ENCODE measurements at places on chromosomes 12 and 14.

DNA sequence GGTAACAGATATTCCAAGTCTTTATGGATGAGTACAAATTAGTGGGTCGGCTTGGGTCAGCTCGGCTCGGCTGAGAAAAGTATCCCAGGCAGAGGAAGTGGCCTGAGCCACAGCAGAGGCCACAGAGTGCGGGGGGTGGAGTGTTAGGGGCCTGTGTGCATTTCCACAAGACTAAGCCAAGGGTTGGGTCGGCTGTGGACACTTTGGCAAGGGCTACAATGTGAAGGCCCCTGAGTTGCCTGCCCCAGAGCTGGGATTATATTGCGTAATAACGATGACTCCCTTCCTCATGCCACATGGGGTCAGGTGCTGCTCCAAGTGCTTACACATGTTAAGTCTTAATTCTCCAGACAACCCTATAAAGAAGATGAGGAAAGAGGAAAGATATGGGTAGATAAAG lies 11.4 kb downstream of the EVL start:
- DNase-seq: no peak

DNA sequence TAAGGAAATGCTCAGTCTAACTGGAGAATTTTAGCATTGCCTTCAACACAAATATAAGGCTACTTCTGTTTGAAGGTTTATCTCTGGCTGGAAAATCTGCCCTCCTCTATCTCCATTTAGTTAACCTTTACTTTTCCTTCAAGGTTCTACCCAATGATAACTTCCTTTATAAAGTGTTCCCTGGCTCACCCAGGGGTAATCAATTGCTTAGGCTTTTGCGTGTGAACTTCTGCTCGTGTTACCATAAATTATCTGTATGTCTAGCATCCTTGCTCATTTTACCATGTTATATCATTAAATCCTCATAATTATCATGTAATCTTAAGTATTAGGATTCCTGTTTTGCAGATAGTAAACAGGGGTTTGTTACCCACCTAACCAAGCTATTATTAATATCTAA lies 114.3 kb upstream of the FGD4 start:
- DNase-seq: no peak

DNA sequence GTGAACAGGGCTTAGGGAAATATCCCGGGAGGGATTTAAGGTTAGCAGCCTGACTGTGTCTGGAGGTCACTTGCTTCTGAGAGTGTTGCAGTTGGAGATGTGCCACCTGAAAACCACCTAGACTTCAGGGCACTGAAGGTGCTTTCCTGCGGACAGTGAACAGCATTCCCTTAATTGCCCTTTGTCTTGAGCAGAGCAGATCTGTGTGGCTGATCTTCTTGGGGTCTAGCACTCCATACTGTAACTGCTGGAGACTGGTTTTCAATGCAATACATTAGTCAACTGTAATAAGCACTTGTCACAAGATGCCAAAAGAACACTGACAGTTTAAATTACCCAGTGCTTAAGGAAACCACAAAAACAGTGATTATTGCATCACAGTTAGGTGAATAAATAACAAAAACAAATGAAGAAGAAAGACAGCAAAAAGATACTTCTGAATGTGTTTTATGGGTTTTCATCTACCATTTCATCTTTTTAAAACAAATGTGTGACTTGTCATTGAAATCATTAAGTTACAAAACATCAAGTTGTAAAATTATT lies 111.8 kb downstream of the PRIMA1 start:
- no peak for DNase-seq

- no peak for DNase-seq
Observed at GRCh38 chr12:62899568-62900390, 35.2 kb downstream of the PPM1H start.

DNA sequence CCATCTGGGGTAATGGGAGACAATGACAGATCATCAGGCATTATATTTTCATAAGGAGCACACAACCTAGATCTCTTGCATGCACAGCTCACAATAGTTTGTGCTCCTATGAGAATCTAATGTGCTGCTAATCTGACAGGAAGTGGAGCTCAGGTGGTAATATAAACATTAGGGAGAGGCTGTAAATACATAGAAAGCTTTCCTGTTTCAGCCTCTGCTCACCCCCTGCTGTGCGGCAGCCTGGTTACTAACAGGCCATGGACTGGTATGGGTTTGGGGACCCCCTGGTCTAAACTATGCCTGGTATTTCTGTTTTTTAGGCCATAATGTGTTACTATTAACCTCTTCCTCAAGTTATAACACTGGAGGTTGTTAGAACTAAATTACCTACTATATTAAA lies 1373.7 kb downstream of the LRFN5 start:
- no peak for DNase-seq

DNA sequence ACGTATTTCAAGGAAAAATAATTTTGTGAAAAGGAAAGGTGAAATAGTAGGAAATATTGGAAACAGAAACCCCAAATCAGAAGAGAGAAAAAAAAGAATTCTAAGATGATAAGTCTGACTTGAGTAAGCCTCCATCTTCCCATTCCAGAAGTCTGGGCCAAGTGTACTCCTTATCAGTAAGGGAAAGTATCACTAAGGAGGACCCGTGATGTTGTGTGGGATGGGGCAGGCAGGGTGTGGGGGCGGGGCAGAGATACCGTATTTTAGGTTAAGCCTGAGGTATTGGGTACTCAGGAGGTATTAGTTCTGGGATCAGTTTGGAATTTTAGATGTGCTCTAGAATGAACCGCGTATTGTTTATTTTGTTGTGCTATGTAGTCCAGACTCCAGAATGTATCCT lies 33.8 kb upstream of the PSMA6 start:
- no peak for DNase-seq
